NCI-H524 treated with DMSO at 0.1 percent for 48 hours (cell line): ENCODE measurements at places on chromosomes 5 and 9.

DNA sequence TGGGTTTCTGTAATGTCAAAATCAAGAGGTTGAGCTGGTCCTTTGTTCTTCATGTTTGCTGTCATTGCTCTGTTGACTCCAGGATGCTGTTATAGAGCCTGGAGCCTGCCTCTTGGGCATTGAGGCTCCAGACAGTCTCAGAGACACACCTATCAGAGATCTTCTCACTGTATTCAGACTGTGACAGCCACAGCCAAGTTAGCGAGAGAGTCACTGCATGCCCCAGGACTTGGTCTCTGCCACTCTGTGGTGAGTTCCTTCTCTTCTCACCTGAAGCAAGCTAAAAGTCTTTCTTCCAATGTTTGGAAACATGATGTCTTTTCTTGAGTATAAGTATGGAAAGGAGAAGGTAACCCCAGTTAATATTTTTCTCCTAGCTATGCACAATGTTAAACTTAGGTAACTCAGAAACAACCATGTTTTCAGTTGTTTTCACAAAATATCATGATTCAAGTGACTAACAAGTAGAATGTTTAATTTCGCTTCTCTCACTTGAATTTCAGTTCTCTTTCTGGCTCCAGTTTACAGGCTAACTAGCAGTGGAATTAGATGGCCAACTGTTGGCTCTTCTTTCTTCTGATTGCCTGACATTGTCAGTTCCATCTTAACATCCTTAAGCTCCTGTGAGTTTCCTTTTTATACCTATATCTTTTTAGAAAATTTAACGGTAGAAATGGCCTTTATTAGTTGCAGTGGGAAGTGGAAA lies 20.6 kb upstream of the ZFYVE16 start:
- DNase-seq = no peak

- peak; percentile 62 for DNase-seq
Observed at GRCh38 chr5:179607160-179607931, 16.1 kb downstream of the HNRNPH1 start.

- peak; percentile 72 for DNase-seq
Observed at GRCh38 chr5:113652161-113652560, 138.7 kb downstream of the YTHDC2 start.

DNA sequence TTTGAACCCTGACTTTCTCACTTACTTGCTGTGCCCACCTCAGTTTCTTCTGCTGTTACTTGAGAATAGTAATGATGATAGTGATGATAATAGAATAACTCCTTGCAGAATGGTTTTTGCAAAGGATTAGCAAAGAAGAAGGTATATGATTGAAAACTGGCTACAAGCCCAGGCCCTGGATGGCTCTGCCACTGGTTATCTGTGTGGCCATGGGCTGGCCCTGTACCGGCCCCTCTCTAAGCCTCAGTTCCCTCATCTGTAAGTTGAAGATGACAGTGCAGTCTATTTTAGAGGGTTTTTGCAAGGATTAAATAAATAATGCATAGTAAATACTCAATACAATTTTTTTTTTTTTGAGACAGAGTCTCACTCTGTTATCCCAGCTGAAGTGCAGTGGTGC lies 6.2 kb downstream of the TTLL11 start:
- no peak for DNase-seq

DNA sequence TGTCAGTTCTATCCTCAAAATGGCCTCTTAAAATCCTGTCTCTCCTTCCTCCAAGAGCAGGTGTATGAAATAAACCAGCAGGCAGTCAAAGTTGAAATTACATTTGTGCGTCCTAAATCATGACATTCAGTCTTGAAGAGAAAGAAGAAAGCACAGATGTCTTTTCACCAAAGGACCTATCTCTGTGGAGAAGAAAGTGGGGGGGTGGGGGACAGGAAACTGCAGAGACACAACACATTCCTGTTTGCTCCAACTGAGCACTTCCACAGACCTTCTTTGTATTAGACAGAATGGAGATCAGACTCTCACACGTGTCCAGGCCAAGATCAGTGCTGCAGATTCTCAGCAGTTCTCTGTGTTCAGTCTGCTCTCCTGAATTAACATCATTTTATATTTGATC lies 471.9 kb upstream of the RGMB start:
- DNase-seq = no peak

DNA sequence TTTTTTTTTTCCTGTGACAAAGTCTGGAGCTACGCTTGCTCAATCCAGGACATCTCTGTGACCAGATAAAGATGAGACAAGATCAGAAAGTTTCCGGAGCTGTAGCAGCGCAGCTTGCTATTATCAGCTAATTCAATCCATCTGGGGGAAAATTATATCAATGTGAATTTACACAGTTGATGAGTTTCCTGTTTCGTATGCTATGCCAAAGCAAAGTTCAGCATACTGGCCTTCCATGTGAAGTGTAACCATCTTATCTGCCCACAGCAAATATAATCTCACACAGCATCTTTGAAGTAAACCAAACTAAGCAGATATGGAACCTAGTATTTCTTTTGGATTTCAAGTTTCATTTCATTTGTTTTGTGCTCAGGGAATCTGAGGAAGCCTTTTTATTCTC lies 1767.7 kb downstream of the EFNA5 start:
- no peak for DNase-seq

GRCh38 chr5:132254321-132254977 lies 3.0 kb upstream of the PDLIM4 start:
- DNase-seq = no peak

DNA sequence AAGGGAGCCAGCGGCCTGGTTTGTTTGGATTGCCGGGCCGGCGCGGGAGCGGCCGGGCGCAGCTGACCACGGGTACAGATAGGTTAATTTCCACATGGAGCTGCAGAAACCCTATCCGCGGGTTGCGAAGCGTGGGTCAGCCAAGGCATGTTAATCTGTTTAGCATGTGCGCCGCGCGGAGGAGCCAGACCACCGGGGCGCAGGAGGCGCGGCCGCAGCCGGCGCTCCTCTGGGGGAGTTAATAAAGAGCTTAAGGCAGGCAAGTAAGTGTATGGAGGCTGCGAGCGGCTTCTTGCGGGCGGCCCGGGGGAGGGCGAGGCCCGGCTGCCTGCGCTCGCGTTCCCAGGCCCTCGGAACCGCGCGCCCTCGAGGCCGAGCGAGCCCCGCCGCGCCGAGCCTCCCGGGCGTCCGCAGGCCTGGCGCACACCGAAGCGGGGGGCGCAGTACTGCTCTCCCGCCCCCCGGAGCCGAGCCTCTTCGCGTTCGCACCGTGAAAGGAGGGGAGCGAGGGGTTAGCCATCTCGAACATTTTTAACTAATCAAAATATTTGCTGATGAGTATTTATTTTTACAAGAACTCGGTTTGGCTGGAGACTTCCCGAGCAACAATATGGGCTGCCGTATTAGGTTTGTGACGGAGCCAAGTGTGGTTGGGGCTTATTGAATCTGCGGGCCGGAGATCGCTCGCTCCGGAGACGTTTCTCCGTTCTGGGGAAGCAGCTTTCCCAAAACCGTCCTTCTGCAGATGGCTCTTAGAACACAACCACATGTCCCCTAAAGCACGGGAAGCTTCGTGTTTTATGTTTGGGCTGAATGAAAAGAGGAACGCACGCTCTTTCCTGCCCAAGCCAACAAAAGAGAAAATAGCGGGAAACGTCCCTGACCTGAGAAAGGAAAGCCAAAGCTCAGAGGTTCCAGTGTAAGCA lies 28.8 kb downstream of the FOXD1 start:
- peak; percentile 11 for DNase-seq

DNA sequence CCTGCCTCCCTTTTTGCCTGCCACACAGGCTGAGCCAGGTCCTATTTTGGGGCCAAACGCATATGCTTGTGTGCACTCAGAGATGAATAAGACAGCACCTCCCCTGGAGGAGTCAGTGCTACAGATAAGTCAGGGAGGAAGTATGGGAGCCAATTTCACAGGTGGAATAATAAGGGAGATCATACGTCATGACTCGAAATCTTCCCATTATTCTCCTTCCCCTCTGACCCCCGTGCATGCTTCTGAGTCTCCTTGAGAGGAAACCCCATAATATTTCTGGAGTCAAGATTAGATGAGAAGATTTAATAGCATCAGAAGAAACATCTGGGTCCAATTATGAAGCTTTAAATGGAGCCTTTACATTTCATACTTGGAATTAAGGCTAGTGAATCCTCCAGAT lies 15.1 kb upstream of the ZCCHC7 start:
- DNase-seq = no peak

DNA sequence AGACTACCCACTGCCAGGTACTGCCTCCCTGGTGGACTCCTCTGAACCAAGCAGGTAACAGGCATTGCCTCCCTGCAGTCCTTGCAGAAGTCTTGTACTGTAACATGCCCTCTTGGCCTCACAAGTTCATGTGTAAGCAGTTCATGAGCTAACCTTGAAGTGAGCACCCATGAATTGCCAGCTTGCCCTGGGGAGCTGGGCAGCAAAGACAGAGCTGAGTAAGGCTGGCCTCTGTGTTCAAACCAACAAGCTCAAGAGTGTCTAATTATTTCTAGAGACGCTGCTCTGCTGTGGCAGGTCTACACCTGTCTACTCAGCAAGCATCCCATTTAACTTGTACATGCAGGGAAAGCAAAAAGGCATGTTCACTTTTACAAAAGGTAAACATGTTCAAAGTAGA lies 113.5 kb downstream of the FEM1C start:
- no peak for DNase-seq

DNA sequence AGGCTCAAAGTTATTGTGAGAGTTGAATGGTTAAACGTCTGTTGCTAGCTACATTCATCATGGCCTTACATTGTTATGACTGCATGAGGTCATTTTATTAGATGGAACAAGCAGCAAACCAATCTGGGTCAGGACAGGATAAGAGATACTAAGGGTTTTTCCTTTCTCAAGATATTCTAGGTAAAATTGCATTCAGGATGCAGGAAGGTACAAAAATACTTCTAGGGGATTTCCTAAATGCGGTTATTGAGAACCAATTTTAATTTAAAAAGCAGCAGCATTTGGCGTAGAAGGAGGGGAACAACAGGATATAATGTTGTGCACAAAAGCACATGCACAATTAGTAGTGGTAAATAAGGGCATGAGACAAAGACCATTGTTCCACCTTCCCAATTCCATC lies 39.2 kb upstream of the LURAP1L start:
- no peak for DNase-seq

DNA sequence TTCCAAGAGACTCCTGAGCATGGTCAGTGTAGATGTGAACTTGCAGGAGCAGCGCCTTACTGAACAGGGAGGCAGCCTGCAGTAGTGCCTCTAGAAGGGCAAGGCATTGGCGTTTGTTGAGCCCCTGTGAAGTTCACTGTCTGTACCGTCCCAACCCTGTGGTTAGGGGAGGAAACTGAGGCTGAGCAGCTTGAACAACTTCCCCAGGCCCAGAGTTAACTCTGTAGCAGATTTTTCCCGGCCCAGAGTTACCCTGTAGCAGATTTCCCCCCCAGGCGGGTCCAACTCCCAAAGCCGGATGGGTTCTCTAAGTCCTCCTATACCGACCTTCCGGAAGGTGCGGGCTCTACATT lies 9.6 kb downstream of the LMX1B start:
- no peak for DNase-seq

- no peak for DNase-seq
Observed at GRCh38 chr5:35436400-35437057, 181.1 kb upstream of the SPEF2 start.

DNA sequence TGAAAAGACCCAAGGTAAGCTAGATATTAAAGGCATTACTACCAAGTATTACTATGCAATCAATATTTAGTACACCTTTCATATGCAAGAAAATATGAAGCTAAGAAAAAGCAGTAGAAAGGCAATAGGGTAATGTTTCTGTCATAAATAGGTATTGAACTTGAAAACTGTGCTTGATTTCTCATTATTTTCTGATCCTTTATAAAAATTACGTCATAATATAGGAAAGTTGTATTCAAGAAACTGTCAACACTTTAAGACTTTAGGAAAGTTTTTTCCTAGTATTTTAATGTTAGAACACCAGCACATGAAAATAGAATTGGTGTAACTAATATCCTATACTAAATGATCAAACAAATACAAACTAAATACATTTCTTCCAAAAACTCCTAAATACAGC lies 133.2 kb downstream of the EDIL3 start:
- no peak for DNase-seq

- DNase-seq = no peak
Observed at GRCh38 chr5:38776149-38776896, 69.5 kb upstream of the OSMR start.

GRCh38 chr5:124790895-124791732 lies 44.7 kb upstream of the ZNF608 start:
- no peak for DNase-seq

- no peak for DNase-seq
Observed at GRCh38 chr9:20620650-20621470, 1.4 kb downstream of the MLLT3 start.

- no peak for DNase-seq
Observed at GRCh38 chr9:14693251-14693861, at the start of gene ZDHHC21. Gene ZDHHC21, minus strand, starts transcription at chr9:14693432. Its CDS starts 19,092 bp downstream, at chr9:14674340.

DNA sequence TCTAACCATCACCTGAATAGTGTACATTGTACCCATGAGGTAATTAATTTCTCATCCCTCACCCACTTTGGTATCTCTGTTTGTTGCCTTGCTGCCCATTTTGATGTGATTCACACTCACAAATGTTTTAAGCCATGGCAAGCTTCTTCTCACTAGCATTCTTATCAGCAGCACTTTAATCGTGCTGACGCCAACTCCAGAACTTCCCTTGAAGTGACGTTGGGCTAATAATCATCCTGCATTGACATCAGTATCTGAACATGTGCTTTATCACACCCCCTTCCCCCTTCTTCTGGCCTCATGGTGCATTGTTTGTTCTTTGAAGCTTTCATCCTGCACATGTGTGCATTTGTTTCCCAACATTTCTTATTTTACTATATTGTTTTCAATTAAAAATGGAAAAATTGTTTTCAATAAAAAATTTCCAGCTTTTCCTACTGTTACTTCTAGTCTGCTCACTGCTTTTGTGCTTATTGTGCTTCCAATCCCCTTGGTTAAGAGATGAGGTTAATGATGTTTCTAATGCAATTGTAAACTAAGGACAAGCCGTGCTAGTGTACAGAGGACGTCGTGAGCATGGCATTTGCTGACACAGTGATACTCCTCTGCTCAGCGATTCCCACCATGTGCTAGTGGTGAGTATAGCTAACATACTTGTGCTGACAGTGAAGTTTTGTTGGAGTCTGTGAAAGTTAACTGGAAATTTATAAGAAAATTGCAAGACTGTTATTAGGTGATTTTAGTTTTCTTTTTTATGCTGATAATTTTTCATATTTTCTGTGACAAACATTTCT lies 238.5 kb downstream of the KDM4C start:
- DNase-seq = no peak

GRCh38 chr5:74608736-74609601 lies 31.6 kb downstream of the ENC1 start:
- DNase-seq = no peak

- DNase-seq = no peak
Observed at GRCh38 chr5:110752953-110753352, 14.1 kb downstream of the SLC25A46 start.
